ENCODE measurements at places on chromosomes 12 and 14.

DNA sequence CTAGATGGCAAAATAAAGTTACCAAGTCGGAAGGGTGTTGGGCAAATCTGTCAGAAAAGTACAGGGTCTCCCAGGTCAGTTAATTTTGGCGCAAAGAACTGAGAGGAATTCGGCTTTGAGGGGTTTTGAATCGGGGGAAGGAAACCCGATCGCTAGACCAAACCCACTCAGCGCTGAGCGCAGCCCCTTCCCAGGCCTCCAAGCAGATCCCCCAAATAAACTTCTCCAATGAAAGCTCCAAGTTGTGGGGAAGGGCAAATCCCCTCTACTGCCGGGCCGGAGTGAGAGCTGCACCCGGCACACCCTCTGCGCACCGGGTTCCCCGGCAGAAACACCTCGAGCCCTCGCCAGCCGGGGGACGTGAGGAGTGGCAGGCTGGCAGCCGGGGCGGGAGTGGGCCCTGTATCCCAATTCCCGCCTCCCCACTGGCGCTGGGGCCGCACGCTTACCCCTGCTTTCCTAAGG lies 441 bp downstream of the E2F7 start:
- no peak for DNase-seq

DNA sequence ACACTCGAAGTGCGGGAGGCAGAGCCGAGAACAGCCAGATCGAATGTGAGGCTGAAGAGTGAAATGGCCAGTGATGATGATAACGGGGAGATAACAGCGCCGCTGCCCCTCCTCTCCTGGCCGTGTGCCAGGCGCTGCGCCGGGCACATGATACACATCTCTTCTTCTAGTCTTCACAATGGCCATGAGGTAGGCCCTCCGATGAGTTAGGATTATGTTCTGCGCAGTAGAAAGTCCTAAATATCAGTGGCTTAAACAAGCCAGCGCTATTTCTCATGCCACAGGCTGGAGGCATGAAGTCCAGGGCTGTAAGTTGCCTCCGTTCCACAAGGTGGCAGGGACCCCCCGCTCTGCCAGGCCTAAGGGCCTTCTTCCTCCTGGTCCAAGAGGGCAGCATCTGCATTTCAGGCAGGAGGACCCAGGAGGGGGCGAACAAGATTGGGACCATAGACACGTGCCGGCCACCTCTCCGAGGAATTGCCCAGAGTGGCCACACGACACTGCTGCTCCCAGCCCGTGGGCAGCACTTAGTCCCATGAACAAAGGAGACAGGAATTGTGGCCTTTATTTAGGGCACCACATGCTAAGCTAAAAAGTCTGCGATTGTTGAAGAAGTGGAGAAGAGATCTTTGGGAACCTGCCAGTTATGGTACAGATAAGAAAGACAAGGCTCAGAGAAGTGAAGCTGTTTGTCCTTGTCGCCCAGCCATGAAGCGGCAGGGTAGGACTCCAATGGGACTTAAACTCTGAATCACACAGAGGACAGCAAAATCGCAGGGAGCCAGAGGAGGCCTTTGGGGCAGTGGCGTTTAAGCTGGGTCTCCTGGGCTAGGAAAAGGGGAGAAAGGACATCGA lies 10.9 kb upstream of the HVCN1 start:
- DNase-seq = no peak

DNA sequence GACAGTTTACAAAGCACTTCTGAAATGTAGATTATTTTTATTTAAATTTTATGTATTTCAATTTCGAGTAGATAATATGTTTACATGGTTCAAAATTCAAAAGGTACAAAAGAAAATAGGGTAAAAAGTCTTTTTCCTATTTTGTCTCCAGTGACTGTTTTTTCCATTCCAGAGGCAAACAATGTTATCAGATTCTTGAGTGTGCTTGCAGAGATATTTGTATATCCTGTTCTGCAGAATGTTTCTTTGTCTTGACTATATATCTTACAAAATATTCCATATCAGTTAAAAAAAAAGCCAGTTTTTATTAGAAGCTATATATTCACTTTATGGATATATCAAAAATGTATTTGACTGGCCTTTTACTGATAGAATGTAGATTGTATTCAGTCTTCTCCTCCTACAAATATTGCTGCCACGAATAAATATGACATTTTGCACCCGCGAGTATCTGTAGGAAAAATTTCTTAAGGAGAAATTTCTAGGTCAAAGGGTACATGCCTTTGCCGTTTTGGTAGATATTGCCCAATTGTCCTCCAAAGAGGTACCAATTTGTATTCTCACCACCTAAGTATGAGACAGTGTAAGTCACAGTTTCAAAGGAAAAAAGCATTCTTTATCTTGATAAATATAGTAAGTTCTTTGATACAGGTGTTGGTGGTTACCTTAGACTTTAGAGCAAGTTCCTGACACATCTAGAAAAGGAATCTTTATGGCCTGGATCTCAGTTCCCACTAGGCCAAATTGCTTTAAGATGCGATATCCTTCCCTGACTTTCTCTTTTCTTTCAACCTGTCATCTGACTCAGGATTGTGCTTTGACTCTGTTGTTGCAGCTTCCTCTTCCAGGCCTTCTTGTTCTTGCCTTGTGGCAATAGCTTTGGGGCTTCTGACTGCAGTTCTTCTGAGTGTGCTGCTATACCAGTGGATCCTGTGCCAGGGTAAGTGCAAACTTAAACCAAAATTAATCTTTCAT lies 2.3 kb downstream of the KLRG1 start:
- DNase-seq = no peak

GRCh38 chr12:108305991-108306501 lies 33.1 kb downstream of the CMKLR1 start:
- DNase-seq = peak; percentile 70

DNA sequence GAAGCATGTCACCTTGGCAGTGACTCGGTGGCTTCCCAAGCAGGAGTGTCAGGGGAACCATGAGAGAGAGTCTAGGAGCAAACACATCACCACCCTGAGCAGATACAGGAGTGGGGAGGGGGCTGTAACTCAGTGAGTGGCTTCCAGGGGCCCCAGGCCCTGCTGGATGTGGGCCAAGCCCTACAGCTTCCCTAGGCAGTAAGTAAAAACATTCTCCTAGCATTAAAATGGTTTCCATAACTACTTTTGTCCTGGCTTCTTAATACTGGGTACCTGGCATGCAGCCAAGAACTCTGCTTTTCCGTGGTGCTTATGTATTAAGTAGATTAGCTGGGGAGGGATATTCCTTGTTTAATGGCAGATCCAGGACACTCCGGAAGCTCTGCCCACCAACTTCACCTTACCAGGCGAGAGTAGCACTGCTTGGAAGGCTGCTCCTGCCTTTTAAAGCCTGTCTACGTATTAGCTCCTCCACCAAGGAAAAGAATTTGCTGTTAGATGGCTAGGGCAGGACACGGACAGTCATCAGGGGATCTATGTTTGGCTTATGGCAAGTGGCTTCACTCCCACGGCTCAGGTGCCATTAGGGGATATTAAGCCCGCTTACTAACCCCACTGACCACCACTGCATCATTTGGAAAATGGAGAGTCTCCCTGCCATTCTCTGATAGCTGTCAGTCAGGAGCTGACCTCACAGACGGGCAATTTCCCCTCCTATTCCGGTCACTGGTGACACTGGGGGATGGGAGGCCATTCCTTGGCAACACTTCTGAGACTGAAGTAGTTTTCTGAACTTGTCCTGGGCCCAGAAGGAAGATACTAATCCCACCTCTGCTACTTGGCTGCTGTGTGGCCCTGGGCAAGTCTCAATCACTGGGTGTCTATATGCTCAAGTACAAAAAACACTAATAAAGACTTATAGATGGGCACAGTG lies 22.8 kb downstream of the OTUB2 start:
- DNase-seq = no peak

GRCh38 chr12:6451348-6452244 lies at the start of gene TAPBPL:
Gene TAPBPL, plus strand, starts transcription at chr12:6452042. Its CDS starts 207 bp downstream, at chr12:6452249.
- peak; percentile 71 for DNase-seq

- DNase-seq = no peak
These were observed 25.6 kb downstream of the AKAP6 start for GRCh38 chr14:32354716-32355115.

DNA sequence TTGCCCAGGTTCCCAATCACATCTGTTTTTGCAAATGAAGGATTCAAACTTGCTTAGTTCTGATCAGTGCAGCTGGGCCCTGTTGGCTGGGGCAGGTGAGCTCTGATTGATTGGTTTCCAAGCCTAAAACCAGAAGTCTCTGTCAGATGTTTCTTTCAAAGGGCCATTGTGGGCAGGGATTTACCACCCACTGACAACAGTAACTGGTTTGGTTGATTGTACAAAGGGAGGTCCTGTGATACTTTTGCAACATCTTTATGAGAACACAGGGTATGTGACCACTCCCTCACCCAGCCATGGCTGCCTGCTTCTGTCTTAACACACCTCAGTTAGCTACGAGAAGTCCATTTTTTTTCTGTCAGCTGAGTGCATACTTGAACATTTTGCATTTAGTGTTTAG lies 184.1 kb downstream of the FLRT2 start:
- DNase-seq = no peak

DNA sequence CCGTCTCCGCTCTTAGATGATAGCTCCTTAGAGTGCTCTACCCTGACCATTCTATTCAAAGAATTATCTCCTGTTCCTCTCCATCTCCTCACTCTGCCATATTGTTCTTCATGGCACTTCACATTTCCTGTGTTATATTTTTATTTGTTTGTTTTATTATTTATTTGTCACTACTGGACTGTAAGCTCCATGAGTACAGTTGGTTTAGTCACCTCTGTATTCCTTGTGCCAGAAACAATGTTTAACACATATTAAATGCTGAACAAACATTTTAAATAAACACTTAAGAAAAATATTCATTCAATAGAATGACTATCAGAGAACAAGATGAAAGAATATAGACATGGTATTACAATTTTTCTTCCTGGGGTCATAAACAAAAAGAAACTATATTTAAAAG lies 35.6 kb downstream of the KIAA0586 start:
- no peak for DNase-seq

- DNase-seq = no peak
These were observed 42.0 kb downstream of the ADIPOR2 start for GRCh38 chr12:1732914-1733313.

DNA sequence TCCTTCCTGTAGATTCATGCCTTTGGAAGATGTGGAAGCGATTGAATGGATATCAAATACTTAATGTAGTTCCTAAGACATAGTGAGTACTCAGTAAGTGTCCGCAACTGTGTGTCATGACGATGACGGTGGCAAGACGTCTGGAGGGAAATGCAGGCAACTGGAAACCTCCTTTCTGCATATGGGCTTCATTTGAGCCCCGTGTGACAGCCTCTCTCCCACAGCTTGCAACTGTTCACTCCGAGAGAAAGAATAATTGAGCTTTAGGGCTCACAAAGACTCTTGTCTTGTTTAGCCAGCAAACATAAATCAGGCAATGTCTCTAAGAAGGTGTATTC lies 6.9 kb downstream of the CFAP251 start:
- DNase-seq = no peak

DNA sequence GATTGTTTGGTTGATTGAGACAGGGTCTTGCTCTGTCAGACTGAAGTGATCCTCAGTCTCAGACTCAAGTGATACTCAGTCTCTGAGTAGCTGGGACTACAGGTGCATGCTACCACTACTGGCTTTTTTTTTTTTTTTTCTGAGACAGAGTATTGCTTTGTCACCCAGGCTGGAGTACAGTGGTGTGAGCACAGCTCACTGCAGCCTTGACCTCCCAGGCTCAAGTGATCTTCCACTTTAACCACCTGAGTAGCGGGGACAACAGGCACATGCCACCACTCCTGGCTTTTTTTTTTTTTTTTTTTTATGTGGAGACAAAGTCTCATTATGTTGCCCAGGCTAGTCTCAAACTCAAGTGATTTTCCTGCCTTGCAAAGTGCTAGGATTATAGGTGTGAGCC lies 31.8 kb downstream of the CPSF2 start:
- DNase-seq = no peak

DNA sequence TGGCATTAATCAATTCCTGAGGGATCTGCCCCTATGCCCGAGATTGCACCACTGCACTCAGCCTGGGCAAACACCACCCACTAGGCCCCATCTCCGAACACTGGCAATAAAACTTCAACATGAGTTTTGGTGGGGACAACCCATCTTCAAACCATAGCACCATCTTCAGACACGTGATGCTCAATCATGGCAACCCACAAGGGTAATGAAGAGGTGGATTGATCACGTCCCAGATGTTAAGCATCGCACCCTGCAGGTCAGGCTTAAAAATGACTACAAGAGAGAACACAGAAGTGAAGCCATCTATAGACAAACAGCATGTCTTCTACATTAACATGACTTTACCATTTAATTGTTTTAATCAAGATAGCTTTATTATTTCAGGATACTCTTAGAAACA lies 42.8 kb upstream of the DDHD1 start:
- no peak for DNase-seq

- DNase-seq = peak; percentile 42
These were observed 1.1 kb upstream of the HEBP1 start for GRCh38 chr12:13000925-13001774.

DNA sequence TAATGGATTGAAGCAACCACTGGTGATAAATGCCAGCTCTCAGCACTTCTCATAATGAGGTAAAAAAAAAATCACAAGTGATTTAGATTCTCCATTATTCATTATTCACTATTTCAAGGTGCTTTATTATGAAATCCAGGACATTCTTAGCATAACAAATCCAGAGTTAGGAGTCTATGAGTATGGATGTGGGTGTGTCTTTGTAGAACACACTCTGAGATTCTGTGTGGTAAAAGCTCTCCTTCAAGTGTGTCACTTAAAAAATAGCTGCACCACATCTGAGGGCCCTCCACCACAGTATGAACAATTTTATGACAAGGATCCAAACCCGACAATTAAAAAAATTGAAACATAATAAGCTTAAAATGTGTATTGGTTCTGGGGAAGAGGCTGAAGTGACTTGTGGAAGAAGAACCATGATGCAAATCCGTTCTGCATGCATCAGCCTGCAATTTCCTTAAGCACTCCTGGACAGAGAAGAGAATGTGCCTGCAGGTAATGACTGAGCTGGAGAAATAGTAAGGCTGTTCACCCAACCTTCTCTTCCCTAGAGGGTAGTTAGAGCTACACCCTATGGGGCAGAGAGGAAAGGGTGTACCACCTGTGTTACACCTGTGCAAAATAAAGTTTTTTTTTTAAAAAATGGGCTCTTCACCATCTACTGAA lies 488.5 kb upstream of the MGAT4C start:
- no peak for DNase-seq

DNA sequence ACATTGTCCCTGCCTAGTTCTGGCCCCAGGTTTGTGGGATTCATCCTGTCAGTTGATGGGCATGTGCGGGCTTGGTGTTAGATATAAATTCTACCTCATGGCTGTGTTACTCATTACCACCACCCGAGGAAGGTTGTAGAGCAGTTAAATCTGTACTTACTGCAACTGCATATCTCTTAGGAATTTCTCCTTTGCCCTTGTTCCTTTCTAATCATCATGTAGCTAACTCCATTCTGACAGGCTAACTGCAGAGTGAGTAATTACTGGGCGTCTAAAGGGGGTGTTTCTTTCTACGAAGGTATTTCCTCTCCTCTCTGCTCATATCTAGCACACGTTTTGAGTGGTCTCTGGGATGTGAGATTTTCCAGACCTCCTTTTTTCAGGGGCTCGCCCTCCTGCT lies 1076.7 kb downstream of the TMTC2 start:
- DNase-seq = peak; percentile 78

GRCh38 chr14:47284283-47284682 lies 391.1 kb downstream of the MDGA2 start:
- no peak for DNase-seq
